ENCODE measurements at places on chromosomes 12 and 14. TPM values are rescaled to one million over a fixed set of nuclear protein-coding genes. Genes with fewer than 3 reads are reported as not detected.

Gene C2CD5
- total RNA-seq = 9.2 TPM

Gene C12orf50
- not detected for total RNA-seq

Gene PPM1A
- 20.7 TPM for total RNA-seq

Gene P2RX2
- total RNA-seq = not detected

Gene FLVCR2
- 0.39 TPM for total RNA-seq
